Stimulated activated CD8-positive, alpha-beta memory T cell treated with anti-CD3 and anti-CD28 coated beads, Interleukin-4, amount 100 ng/mL, for 4 hours (primary cell): ENCODE measurements at places on chromosomes 12 and 14.

DNA sequence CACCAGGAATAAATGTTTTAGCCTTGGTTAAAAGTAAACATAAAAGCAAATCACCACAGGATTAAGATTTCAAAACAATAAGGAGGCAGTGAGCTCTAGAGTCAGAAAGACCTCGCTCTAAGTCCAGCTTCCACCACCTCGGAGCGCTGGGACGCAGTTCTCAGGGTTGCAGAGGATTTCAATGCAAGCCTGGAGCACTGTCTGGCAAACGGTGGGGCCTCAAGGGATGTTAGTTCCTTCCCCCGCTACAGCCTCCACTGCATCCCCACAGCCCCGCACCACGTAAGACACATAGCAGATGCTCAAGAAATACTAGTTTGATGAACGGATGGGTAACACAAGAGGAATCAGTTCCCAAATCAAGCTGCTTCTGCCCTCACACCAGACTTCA is 39.3 kb upstream of the TMCC3 start:
- no peak for DNase-seq

- no peak for DNase-seq
Observed at GRCh38 chr12:19574601-19575000, 135.3 kb downstream of the AEBP2 start.

- no peak for DNase-seq
Observed at GRCh38 chr14:76591266-76591665, 170.0 kb upstream of the VASH1 start.

DNA sequence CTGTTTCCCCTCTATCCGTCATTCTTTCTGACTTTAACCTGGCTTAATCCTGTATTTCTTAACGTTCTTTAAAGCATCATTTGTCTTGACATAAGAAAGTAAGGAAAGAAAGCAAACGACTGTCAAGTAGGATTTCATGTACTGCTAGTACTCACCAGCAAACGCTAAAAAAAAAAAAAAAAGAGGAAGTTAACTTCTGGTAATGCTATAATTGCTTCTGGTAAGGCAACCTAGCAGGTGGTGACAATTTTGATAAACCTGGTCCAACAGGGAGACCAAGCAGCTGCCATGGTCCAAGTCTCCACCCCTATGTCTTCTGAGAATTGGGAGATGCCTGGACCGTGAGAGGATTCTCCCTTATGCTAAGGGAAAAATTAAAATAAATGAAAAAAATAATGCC is 306.6 kb downstream of the DAD1 start:
- no peak for DNase-seq

DNA sequence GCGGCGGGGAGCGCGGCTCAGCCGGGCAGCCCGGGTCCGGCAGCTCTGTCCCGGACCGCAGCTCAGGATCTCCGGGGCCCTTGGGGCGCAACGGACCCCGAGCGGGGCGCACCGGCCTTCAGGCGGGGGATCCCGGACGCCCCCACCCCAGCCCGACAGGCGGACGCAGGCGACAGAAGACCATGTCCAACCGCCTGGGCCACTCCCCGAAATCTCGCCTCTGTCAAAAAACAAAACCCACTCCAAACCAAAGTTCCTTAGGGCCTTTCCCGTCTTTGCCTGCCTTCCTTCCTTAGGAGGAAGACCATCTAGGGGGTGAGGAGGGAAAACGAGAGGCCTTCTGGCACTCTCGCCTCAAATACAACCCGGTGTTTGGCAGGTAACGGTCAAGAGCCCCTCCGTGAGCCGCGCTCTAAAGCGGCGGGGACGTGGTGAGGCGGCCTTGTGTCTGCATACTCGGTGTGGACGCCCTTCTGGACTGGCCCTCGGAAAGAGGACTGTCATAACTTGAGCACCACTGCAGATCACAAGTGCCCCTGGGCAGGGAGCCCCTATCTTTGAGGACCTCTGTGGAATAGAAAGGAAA is 604 bp downstream of the HCFC2 start:
- no peak for DNase-seq

GRCh38 chr14:68665131-68665530 is 127.7 kb downstream of the ZFP36L1 start:
- no peak for DNase-seq

DNA sequence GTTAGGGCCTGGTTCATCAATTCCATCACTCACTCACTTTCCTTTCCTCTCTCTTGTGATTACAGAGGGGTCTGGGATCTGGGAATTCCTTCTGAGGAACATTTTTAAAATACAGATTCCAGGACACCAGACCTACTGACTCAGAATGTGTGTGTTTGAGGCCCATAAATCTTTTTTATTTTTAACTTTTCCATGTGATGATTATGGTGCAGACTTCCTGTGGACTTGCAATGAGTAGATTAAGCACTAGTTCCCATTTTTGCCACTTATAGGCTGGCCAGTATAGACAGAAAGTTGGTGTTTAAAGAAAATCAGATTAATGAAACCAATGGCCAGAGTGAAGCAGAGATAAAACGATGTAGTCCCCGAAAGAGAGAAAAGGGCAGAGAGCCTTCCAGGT is 28.1 kb downstream of the SLC41A2 start:
- DNase-seq = no peak
